ENCODE measurements at places on chromosomes 7 and 10. TPM values are rescaled to one million over a fixed set of nuclear protein-coding genes. Genes with fewer than 3 reads are reported as not detected.

SPDYE16 gene
- total RNA-seq, result 0.51 TPM

DNA sequence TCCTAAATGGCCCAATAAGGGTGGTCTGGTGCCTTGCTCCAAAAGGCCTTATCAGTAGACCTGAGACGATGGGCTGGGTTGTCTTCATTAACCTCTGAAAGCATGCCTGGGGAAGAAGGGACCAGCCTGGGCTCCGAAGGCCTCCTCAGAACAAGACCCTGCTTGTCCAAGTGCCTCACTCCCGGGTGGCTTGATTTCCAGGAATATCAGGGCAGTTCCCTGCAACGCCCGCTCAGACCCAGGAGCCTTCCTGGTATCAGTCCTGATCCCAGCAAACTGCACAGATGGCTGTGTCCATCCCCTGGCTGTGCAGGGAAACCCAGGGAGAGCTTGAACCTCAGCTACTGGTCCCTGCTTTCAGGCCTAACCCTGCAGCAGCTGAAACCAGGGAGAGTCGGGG lies 49.9 kb upstream of the CUX1 start:
- no peak for DNase-seq

DNA sequence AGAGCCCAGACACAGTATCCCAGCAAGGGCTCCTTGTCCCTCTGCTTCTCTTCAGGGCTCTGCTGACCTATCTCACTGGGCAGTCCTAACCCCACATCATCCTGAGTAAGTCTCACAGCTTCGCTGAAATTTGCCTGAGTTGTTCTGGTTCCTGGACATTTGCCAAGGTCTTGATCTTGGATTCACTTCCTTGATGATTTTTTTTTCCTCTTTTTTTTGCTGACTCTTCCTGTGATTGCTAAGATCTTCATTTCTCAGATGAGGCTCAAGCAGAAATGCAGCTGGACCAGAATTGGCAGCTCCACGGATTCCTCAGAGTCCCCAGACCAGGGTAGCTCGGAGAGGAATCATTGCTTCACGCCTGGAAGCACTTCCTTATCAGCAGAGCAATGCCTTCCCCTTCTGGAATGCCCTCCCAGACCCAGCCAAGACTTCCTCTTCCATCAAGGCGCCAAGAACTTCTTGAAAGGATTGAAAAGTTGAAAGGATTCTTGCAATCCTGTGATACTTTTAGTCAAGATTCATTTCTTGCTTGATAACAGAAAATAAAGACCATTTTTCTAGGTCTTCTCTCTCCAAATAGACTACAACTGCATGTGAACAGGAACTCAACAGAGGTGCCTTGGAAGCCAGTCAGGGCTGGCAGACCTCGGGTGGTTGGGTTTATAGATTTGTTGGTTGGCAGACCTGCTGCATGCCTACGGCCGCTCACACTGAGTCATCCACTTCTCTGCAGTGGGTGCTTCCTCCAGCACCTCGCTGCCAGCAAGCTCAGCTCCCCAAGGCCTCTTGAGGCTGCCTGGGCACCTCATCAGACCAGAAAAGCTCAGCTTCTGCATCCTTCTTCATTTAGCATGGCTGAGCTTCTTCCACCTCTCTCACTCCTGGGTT lies 8.8 kb upstream of the AFAP1L2 start:
- peak; percentile 44 for DNase-seq

DNA sequence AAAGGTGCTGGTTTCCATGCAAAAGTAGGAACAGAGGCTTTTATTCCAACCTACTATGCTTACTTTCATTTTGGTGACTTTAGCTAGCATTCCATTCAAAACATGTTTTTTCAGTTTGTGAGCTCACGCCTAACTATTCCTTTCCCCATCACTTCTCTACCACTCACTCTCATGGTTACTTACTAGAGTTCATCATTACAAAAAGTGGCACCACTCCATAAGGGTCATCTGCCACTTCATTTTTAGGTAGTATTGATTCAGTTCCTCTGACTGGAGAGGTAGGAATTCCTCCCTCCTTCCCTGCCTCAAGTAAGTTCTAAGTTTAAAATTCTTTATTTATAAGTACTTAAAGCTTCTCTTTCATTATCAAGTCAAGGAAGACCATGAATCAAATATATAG lies 543.1 kb downstream of the HTR7 start:
- no peak for DNase-seq

DNA sequence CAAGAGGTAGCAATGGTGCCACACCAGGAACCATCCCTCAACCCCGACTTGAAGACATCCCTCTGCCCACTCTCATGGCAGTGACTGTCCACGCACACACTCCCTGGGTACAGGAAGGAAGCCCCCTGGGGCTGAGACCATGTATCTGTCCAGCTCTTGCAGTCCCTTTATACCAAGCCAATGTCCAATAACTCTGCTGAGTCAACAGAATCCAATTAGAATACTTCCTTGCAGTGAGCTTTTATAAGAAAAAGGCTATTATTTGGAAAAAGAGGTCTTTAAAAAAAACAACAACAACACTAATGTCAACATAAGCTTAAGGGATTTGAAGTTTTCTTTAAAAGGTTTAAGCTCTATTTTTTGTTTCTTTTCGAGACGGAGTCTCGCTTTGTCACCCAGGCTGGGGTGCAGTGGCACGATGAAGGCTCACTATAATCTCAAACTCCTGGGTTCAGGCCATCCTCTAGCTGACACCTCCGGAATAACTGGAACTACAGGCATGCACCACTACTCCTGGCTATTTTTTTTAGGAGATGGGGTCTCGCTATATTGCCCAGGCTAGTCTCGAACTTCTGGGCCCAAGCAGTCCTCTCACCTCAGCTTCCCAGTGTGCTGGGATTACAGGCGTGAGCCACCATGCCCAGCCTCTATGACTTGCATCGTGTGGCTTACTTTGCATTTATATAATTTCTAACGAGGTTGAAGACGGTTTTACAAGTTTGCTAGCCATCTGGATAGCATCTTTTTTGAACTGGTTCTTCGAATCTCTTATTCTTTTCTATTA lies 7.5 kb downstream of the BNIP3 start:
- no peak for DNase-seq

- DNase-seq, result no peak
Observed at GRCh38 chr7:142880876-142881505, 4.6 kb downstream of the TRPV6 start.

GOLGA7B gene
- total RNA-seq, result 0.92 TPM

EN2 gene
- total RNA-seq, result not detected

GRCh38 chr10:67242528-67242927 lies 316.7 kb downstream of the LRRTM3 start:
- no peak for DNase-seq

EEPD1 gene
- total RNA-seq, result 16.8 TPM

CCM2 gene
- total RNA-seq, result 35.8 TPM

DNA sequence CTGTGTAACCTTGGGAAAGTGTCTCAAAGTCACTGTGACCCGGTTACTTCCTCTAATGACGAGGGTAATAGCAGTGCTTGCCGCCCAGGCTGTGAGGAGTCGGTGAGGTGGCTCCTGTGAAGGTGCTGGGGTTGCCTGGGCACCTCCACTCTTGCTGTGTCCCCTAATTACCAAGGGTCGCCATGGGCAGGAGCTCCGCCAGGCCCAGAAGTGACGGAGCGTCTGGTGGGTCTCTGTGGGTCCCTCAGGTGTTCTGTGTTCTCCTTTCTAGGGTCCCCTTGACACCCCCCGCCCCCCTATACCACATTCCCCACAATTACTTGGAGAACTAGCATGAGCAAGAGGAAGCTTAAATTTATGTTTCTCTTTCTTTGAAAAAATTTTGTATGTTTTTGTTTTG lies 161.5 kb downstream of the WDR37 start:
- no peak for DNase-seq

- DNase-seq, result no peak
Observed at GRCh38 chr10:132506711-132507408, 30.7 kb upstream of the INPP5A start.

GRCh38 chr10:21733710-21734109 lies 199.7 kb downstream of the MLLT10 start:
- no peak for DNase-seq

HGF gene
- 4.6 TPM for total RNA-seq

KLLN gene
- 0.90 TPM for total RNA-seq

DOCK1 gene
- 56.5 TPM for total RNA-seq

TMEM176A gene
- total RNA-seq, result 282 TPM

SPDYE1 gene
- total RNA-seq, result not detected

GRCh38 chr10:129761197-129761972 lies 202.7 kb downstream of the EBF3 start:
- no peak for DNase-seq

DNA sequence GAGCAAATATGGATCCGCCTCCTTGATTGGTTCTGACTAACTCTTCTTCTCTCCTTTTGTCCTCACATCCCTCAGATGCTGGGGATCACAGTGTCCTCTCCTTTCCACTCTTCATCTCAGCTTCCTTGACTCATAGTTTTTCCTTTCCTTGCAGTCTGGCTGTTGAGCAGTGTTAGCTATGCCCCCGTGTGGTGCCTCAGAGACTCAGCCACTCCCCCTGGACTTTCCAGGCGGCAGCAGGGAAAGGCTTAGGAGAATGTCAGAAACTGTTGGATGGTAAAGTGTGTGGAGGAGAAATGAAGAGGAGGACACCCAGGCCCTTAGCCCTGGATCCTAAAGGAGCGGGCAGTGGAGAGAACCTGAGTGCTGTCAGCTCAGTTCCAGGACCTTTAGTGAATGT lies 267.5 kb downstream of the CELF2 start:
- DNase-seq, result no peak

- no peak for DNase-seq
Observed at GRCh38 chr7:72080341-72080766, 331.8 kb downstream of the CALN1 start.

Measured in mucosa of descending colon (tissue), 3 donors.